Activated T-helper 1 cell treated with anti-CD3 and anti-CD28 coated beads, Interleukin-2, amount 50 U/mL, for 16 hours (primary cell): ENCODE measurements at places on chromosomes 11 and 22.

- DNase-seq = peak; percentile 5
Measured at GRCh38 chr22:38172832-38173640, 8.6 kb downstream of the PLA2G6 start.

GRCh38 chr11:111378861-111379601, at the start of gene POU2AF1:
POU2AF1 (minus strand) TSS chr11:111379275; CDS start chr11:111379177, 98 bp downstream.
- peak; percentile 30 for DNase-seq

- no peak for DNase-seq
Measured at GRCh38 chr11:130721736-130722135, 194.5 kb downstream of the SNX19 start.

DNA sequence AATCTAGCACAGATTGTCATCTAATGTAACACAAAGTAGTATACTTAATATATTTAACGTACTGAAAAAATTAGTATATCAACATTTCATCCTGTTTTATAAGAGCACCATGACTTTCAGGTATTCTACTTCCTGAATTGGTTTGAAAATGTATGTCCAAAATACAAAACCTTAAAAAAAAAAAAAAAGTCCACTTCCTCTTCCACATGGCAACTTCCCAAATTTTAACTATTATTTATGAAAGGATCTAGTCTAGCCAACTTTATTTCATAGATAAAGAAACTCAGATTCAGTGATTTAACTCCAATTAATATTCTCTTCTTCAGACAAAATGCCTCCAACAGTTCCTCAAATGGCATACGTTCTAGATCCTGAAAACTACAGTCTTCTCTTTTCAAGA, 44.0 kb downstream of the PIK3C2A start:
- no peak for DNase-seq

DNA sequence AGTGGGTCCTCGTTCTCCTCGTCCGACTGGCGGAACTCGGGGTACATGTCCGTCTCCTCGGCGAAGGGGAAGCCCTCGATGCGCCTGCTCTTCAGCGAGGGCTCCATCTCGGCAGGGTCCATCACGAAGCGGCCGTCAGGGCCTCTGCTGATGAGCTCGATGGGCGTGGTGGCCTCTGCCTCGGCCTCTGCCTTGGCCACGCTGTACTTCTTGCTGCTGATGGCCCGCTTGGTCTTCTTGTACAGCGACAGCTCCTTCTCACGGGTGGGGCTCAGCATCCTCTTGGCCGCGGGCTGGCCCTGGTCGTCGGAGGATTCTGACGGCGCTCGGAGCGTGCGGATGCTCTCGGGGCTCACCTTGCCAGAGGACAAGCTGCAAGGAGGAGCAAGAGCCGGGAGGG, 35.7 kb downstream of the IGSF9B start:
- no peak for DNase-seq

DNA sequence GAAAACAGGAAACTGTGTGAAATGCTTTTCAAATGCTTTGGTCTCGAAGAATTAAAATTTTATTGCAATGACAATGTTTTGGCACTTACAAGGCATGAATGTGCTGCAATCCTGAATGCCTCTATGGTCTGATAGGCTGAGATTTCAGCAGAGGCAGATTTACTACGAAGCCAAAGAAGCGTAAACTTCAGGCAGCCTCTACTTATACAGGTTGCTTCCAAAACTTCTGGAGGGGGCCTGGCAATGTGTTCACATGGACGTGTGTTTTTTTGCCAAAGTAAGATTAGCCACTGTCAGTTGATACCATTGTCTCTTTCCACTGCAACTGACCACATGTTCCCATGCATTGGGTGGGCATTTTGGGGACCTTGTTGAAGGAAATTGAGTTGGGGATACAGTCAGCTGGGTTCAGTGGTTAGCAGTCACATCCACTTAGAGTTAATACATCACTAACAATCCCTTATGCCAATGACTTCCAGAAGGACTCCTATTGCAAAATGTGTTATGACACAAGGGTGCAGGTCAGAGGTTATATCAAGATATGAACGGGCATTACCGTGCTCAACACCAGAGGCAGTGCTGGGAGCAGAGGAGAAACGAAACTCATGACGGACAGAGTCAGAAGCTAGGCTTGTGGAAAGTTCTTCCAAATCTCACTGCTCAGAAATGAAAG, 48.8 kb downstream of the ABTB2 start:
- no peak for DNase-seq

- DNase-seq = no peak
Measured at GRCh38 chr11:68942751-68943271, 38.0 kb downstream of the MRGPRD start.

GRCh38 chr11:132310390-132311375, 940.3 kb downstream of the NTM start:
- DNase-seq = no peak

GRCh38 chr11:43116071-43116470, 195.7 kb upstream of the API5 start:
- DNase-seq = no peak

GRCh38 chr11:116882386-116882785, 45.0 kb upstream of the APOA1 start:
- DNase-seq = no peak

- no peak for DNase-seq
Measured at GRCh38 chr11:113574586-113574985, 99.4 kb upstream of the DRD2 start.

- DNase-seq = no peak
Measured at GRCh38 chr11:122430490-122430889, 225.0 kb upstream of the UBASH3B start.

DNA sequence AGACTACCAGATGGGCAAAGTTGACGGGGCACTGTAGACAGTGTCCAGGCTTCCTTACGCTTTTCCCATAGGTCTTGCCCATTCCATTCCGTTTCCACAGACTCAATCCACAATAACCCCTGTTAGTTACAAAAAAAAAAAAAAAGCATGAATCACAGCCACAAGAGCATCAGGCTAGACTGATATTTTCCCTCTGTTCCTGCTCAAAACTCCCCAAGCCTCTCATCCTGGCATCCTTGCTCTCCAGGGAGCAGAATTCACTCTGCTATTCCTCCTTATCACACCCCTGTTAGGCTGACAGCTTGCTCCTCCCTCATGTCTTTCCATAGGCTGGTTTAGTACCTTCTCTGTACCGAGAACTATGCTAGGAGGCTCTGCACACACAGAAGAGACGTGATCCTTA, 42.2 kb downstream of the TMEM123 start:
- DNase-seq = no peak

DNA sequence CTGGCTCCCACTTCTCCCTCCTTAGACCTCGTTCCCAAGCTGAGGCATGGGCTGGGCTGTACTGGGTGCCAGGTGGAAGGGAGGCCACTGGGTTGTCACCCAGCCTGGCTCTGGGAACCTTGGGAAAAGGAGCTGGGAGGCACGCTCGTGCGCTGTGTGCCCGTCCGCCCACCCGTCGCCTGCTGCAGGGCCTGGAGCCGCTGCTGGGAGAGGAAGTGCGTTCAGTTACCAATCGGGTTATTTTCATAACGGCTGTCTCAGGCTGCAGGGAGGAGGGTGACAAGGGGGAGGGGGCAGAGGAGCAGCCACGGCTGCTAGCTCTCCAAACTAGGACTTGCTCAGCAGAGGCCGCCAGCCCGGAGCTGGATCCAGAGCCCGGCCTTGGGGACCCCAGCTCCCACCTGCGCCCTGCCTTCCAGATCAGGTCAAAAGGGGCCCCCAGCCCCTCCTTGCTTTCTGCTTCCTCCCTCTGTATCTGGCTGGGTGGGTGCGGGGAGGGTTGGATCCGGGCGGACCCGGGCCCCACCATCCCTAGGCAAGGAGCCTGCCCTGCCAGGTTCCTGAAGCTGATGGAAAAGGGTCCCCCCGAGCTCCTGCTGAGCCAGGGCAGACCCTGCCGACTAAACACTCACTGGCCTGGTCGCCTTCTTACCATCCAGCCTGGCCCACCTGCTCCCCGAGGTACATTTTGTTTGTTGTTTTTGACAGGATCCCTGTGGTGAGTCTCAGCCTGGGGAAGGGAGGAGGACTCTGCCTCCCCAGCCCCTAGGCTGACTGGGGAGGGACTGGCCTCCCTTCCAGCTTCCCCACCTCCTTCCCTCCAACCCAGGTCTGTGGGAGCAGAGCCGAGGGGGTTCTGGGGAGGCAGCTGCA, 14.3 kb downstream of the DGKZ start:
- DNase-seq = peak; percentile 36

GRCh38 chr11:11979488-11980117, 28.8 kb downstream of the DKK3 start:
- no peak for DNase-seq

DNA sequence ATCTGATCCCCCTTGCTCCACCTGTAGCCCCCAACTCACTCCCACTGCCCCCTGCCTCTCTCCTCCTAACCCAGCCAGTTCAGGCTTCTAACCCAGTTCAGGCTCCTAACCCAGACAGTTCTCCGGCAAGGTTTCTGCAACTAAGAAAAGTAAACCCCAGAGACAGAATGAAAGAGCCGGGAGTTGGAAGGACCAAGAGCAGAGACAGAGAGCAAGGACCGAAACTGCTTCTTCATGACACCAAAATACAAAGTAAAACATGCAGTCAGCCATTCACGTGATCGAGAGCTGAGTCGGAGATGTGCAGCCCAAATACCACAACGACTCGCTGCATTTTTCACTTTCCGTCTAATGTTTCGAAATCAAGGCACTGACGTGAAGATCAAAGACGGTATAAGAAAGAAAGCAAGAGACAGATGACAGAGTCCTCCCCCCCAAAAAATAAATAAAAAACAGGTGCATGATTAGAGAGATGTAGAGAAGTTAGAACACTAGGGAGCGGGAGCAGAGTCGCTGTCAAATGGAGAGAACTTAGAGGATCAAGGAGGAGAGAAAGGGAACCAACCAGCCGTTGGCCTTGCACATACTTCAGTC, 884 bp downstream of the IL10RA start:
- no peak for DNase-seq

- DNase-seq = no peak
Measured at GRCh38 chr22:32380991-32381390, 23.3 kb downstream of the RFPL3 start.

GRCh38 chr11:67404515-67405195, 772 bp downstream of the TBC1D10C start:
- DNase-seq = no peak

GRCh38 chr11:26865703-26866102, 128.2 kb upstream of the FIBIN start:
- DNase-seq = no peak

DNA sequence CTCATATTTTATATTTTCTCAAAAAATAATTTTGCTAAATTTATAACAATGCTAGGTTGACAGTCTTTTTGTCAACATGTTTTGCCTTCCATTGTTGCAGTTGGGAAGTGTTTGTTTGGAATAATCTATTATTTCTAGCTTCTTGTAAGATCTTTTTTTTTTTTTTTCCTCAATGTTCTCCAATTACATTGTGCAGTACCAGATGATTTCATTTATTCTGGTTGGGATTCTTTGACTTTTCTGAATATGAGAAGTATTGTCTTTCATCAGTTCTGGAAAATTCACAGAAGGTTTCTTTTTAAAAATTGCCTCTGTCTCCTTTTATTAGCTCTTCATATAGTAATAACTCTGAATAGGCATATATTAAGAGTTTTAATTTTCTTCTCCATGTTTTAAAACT, 245.4 kb downstream of the DYNC2H1 start:
- no peak for DNase-seq

- DNase-seq = no peak
Measured at GRCh38 chr11:108916290-108916689, 251.4 kb downstream of the DDX10 start.

GRCh38 chr11:4539603-4540219, 5.3 kb upstream of the OR52M1 start:
- DNase-seq = peak; percentile 10

GRCh38 chr11:12282676-12283075, 94.7 kb upstream of the PARVA start:
- DNase-seq = no peak

DNA sequence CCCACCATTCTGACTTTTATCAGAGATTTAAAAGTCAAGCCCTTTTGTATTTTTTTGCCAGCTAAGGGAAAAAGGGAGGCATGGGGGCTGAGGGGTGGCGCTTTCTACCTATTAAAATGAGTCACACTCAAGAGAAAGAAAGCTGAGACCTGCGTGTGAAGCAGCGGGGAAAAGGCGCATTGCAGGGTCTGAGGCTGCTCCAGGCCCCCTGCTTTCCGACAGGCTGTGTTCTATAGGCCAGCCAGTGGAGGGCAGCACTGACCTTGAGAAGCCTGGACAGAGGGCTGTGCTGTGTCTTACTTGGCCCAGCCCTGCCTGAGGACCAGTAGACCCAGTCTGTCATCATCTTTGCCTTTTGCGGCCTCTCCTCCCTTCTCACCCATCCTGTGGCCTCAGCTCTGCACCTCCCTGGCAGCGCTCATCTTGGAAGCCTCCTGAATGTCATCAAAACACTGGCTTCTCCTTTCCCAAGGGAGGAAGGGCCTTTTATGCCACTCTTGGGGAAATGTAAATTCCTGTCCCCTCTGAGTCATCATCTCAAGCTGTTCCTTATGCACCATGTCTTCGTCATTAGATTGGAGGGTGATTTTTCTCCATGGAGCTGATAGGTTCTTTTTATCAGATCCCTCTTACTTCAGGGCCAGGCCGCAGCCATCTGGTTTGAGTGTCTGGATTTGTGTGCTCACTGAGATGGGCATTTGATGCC, 12.6 kb upstream of the MAPK8IP1 start:
- DNase-seq = no peak

- no peak for DNase-seq
Measured at GRCh38 chr11:34510218-34510617, 3.4 kb downstream of the ELF5 start.

GRCh38 chr11:17479284-17480214, 2.9 kb upstream of the ABCC8 start:
- no peak for DNase-seq

- DNase-seq = no peak
Measured at GRCh38 chr22:49344656-49345055, 483.0 kb downstream of the BRD1 start.

DNA sequence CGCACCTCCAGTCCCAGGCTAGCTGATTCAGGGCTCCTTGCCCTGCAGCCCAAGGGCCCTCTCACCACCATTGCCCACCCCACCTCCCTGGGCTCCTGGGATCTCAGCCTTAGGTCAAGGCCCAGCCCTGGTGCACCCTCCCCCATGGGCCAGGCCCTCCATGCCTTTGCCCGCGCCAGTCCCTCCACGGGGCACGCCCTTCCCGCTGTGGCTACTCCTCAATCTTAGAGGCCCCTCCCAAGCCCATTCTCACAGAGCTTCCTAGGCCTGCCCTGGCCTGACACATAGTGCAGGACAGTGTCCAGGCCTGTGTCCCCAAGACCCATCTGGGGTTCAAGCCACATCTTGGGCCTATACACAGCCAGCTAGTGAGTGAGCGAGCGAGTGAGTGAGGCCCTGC, 6.9 kb downstream of the GP1BB start:
- no peak for DNase-seq

GRCh38 chr11:3380706-3381545, 2.0 kb upstream of the ZNF195 start:
- no peak for DNase-seq

DNA sequence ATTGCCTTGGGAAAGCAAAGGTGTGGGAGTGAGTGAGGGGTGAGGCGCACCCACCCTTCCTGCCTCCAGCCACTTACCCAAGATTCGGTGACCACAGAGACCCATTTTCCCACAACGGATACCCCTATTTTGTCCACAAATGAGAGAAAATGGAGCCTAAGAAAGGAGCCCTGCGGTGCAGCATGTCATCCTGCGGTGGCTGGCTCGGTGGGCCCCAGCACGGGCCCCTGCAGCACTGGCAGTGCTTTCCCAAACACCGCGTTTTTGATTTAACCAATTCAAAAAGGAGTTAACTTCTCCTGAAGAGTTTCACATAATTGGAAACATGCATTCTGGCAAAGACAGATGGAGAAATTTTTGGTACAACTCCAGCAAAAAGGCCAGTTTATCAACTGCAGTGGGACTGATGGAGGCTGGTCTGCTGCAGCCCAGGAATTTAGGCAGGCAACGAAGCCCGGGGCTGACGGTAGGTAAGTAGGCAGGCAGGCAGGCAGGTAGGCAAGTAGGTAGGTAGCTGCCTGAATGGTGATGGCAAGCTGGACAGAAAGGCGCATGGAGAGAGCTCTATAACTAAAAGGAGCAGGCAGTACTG, 84.2 kb downstream of the FDX1 start:
- no peak for DNase-seq
